H4 (cell line): ENCODE measurements at places on chromosomes 1 and 21. TPM values are rescaled to one million over a fixed set of nuclear protein-coding genes. Genes with fewer than 3 reads are reported as not detected.

DNA sequence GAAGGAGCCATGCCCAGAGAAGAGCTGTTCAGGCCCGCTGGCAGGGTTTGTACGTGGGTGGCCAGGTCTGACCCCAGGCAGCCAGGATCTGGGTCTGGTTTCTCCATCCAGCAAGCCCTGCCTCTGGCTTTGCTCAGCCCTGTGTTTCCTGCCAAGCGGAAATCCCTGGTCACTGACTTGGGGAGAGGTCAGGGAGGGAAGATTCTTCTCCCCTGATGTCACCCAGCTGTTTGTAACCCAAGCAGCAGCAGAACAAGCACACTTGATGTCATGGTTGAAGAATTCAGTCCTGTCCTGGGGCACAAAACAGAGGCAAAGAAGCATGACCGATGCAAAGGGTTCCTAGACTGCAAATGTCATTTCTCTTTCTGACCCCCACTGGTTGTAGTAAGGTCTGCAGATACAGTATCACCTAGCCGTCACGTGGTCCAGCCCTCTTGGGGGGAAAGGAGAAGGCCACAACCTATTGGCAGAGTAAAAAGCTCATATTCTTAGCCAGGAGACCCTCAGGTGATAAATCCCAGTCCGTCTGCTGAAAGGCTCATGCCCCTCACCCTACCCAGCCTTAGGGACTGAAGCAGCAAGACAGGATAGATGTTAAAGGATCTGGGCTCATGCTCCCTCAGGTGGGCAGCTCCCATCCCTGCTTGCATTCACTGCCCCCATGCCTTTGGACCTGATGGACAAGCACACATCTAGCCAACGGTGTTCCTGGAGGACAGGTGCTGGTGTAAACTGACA, 120.9 kb downstream of the SYT2 start:
- DNase-seq = peak; percentile 99

DNA sequence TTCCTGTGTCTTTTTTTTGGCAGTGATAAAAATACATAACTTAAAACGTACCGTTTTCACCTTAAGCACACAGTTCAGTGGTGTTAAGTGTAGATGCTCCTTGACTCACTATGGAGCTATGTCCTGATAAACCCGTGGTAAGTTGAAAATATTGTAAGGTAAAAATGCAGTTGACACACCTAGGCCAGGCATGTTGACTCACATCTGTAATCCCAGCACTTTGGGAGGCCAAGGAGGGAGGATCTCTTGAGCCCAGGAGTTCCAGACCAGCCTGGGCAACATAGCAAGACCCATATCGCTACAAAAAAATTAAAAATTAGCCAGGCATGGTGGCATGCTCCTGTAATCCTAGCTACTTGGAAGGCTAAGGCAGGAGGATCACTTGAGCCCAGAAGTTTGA, 73.6 kb upstream of the COG2 start:
- no peak for DNase-seq

- DNase-seq = no peak
These were observed 321.0 kb downstream of the PTBP2 start for GRCh38 chr1:97042551-97042950.

DNA sequence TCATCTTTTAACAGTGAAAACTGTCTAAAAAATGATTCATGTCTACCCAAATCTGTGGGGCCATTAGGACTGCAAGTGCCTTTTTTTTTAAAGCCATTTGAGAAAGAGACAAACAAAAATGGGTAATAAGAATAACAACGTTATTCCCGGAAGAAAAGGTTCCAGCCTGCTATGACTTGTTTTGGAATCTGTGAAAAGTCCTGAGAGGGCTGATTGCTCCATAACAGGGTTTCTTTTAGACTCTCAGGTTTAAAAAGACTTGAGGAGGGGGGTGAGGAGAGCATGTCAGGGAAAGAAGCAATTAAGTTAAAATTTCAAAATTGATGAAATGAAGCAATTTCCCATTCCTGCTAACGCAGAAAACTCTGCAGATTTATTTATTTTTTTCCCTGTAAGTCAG, 56.4 kb downstream of the CACHD1 start:
- no peak for DNase-seq

- no peak for DNase-seq
These were observed 685 bp downstream of the UBAP2L start for GRCh38 chr1:154221278-154222001.

DNA sequence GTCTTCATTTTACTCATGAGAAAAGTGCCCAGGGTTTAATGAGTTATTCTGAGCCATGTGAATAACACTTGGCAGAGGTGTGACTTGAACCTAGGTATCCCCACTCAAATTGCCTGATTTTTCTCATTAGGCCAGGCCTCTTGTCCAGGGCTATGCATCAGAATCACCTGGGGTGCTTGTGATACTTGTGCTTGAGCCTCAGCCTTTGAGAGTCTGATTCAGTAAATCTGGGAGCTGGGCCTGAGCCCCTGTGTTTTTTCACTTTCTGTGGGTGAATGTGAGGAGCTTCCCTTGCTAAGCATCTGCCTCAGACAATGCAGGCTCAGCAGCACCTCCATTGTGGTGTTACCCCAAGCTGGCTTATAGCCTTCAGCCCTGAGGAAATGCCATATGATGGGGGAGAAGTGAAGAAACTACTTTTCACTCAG, 127.1 kb downstream of the S1PR1 start:
- DNase-seq = no peak

TFF3 gene
- not detected in 2 replicates for total RNA-seq

KCNA2 gene
- 0.06 and 0.52 TPM in 2 replicates for total RNA-seq
